ENCODE measurements at places on chromosomes 7 and 10.

DNA sequence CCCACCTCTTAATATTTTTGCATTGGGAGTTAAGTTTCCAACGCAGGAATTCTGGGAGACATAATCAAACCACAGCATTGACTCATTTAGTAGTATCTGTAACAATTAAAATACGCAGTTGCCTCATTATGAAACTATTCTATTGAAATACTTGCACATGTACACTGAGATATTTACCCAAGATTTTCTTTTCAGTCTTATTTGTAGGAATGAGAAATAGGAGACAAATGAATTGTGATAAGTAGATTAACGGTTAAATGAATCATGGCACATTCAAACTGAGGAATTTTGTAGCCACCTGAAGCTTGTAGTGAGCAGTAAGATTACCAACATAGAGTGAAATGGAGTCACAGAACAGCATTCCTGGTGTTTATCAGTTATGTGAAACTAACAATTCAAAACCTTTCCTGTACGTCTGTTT is 18.1 kb downstream of the RP9 start:
- no peak for DNase-seq

DNA sequence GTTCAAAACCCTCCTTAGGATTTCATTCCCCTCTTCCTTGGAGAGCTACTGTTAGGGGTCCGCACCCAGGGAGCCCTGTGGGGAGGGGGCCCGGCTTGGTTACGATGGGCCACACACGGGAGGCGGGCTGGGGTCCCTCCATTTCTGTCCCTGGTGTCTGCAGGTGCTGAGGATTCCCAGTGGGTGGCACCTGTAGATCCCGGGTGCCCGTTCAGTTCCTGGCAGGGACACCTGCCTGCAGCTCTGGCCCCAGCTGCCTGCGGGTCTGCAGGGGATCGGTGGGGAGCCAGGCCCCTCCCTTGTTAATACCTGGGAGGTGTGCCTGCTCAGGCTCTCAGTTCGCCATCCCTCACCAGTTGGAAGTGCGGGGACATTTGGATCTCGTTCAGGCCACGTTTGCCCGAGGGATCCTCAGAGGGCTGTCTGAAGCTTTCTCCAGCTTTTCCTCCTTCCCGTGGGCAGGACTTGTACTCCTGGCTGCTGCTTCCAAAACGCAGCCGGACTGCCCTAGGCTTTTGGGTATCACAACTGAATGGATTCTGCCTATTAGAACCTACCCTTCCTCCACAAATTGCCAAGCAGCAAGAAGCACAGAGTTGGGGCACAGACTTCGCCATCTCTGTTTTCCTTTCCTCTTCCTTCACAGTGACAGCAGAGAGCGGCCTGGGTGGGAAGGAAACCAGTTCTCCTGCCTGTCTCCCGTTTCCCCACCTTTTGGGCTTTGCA is 22.3 kb upstream of the IL15RA start:
- DNase-seq, result no peak

GRCh38 chr7:23357190-23358093 is 58.3 kb downstream of the MALSU1 start:
- no peak for DNase-seq

DNA sequence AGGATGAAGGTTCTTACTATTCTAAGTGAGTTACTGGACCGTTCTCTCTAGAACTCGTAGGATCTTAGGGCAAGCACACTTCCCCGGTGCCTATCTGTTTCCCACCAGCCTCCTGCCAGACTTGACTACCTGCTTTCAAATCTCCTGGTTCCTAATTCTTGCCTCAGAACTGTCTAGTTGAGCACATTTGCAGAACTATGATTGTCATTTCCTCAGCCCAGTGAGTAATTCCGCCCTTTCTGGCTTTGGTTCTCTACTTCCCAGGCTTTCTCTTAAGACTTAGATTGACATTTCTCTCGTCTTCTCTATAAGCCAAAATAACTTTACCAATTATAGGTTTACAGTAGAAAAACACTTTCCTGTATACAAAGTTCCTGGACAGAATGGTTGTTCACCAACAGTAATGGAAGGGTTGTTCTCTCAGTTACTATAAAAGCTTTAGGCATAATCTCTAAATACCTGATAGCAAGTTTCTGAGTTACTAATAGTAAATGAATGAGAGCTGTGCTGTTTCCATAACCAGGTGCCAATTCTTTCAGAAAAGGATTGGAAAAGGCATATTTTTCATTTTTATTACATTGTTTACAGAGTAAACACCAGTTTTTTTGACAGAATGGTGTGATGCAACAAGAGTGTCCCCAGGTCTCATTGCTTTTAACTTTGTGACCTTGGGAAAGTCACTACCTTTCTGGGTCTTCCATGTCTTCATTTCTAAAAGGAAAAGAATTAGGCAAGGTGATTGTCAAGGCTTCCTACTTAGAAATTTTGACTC is 41.1 kb downstream of the PLEKHA8 start:
- DNase-seq, result no peak

DNA sequence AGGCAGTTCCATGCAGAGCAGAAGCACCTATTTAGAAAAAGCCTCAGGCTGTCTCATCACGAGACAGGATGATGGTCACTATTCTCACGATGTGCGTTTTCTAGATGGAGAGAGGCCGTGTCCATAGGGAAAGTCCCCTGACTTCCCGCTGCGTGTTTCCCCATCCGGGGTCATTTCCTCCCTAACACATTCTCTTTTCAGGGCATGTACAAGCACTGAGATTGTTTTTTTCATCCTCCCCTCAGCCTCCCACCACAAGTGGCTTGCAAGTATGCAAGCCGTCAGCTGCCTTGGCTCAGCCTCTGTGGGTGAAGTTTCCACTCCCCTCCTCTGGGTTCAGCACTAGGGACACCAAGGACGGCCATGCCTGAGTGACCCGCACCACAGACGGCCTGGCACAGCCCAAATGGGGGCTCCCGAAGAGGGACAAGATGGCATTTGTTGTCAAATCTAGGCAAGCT is 2.7 kb upstream of the CALML5 start:
- DNase-seq, result no peak

- DNase-seq, result no peak
Observed at GRCh38 chr10:77311186-77311585, 326.4 kb downstream of the KCNMA1 start.

All from CD4-positive, alpha-beta T cell treated with Interferon gamma for 1 hour (primary cell).